Heart left ventricle (tissue), 16 donors: ENCODE measurements at places on chromosomes 7 and 10. TPM values are rescaled to one million over a fixed set of nuclear protein-coding genes. Genes with fewer than 3 reads are reported as not detected.
A peak's percentile ranks its signal among the peaks of the same experiment; 100 is the strongest.

DNA sequence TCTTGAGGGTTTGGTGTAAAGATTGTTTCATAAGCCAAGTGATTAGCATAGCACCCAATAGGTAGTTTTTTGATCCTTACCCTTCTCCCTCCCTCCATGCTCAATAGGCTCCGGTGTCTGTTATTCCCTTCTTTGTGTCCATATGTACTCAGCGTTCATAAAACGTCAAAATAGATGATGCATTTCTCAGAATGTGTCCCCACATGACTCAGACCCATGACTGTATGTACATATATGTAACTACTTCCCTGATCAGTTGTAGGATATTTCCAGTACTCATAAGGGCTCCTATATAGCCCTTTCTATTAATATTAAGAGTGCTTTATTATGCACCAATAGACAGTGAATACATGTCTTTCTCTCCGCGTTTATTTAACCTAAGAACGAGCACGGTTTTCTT lies 466.9 kb downstream of the KIF20B start:
- no peaks in the 10 kb centered on the region for H3K4me1 ChIP-seq
- DNase-seq = no peak
- H3K27ac ChIP-seq = no peak overlapping the region
- H3K27me3 ChIP-seq = no peaks in the 10 kb centered on the region

DNA sequence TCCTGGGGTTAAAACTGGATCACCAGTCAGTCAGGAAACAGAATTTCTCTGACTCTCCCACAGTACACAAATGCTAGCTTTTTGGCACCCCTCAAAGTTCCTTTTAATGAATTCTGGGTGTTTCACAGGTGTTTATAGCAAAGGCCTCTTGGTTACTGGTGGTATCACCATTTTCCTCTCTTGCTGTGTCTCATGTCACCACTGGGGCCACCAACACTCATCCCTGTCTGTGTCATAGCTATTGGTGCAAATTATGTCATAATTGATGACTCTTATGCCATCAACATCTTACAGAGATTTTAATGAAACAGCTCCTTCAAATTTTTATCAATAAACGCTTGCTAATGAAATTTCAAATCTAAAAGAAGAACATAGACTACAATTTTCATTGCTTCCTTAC lies 27.7 kb upstream of the OSBPL3 start:
- no peaks in the 10 kb centered on the region for H3K36me3 ChIP-seq
- no peak overlapping the region for H3K27ac ChIP-seq
- H3K4me1 ChIP-seq = no peaks in the 10 kb centered on the region
- H3K27me3 ChIP-seq = no peaks in the 10 kb centered on the region
- no peak overlapping the region for H3K4me3 ChIP-seq
- no peak for DNase-seq

- H3K4me1 ChIP-seq = no peaks in the 10 kb centered on the region
- no peaks in the 10 kb centered on the region for H3K27me3 ChIP-seq
- H3K27ac ChIP-seq = no peak overlapping the region
- no peak overlapping the region for H3K4me3 ChIP-seq
- no peaks in the 10 kb centered on the region for H3K36me3 ChIP-seq
- no peak for DNase-seq
Measured at GRCh38 chr10:75899816-75900390, 468.5 kb downstream of the LRMDA start.

- H3K27me3 ChIP-seq = peaks cover 17% of the 10 kb centered on the region
- H3K4me3 ChIP-seq = peak overlapping the region; percentile 63
- peaks cover 26% of the 10 kb centered on the region for H3K4me1 ChIP-seq
- DNase-seq = no peak
- no peaks in the 10 kb centered on the region for H3K36me3 ChIP-seq
- no peak overlapping the region for H3K27ac ChIP-seq
Measured at GRCh38 chr10:116271593-116272439, 1.2 kb downstream of the GFRA1 start.

GRCh38 chr10:98659951-98660350 lies 213.2 kb upstream of the HPS1 start:
- DNase-seq = no peak
- H3K27ac ChIP-seq = no peak overlapping the region
- no peaks in the 10 kb centered on the region for H3K27me3 ChIP-seq
- no peak overlapping the region for H3K4me3 ChIP-seq

DNA sequence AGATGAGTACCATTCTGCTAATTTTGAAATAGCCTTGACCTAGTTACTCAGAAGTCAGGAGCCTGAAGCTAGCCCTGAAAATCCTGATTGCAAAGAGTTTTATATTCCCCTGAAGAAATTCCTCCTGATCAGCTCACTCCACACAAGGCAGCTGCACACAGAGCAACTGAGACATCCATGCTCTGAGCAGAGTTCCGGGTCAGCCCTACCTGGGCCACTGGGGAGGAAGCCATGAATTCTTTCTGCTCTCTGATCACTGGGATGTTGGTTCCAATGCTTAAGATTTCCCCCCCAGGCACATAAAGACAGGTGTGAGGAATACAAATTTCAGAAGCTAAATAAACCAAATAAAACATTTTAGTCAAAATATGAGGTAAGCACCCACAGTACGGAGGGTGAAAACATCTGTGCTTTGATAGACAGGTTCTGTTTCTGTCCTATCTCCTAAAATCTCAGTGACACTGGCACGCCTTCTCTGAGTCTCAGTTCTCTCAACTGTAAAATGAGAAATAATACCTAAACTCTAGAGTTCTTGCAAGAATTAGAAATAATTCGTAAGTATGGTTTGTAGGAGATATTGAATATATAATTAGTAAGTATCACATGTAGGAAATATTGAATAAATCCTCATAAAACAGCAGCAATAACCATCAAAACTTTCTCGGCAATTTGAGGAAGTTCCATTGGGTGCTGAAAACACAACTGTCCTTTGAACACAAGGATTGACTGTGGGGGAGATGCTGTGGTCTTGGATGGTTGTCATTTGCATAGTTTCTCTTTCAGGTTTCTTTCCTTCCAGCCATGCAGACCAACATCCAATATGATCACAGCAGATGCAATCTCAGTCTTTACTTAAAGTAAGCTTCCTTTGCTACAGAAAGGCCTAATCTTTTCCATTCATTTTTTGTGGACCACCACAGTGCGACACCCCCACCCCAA lies 133.0 kb upstream of the TNS3 start:
- no peaks in the 10 kb centered on the region for H3K4me1 ChIP-seq
- no peak overlapping the region for H3K27ac ChIP-seq
- H3K27me3 ChIP-seq = no peaks in the 10 kb centered on the region

GRCh38 chr7:126436213-126436868 lies 816.4 kb downstream of the GRM8 start:
- H3K4me1 ChIP-seq = peaks cover 4% of the 10 kb centered on the region
- H3K27me3 ChIP-seq = no peaks in the 10 kb centered on the region
- no peak for DNase-seq
- peak overlapping the region; percentile 9 for H3K27ac ChIP-seq

- H3K36me3 ChIP-seq = no peaks in the 10 kb centered on the region
- no peak for DNase-seq
- H3K4me1 ChIP-seq = no peaks in the 10 kb centered on the region
- no peak overlapping the region for H3K4me3 ChIP-seq
- no peaks in the 10 kb centered on the region for H3K27me3 ChIP-seq
Measured at GRCh38 chr7:39375047-39375873, 190.9 kb upstream of the YAE1 start.

DNA sequence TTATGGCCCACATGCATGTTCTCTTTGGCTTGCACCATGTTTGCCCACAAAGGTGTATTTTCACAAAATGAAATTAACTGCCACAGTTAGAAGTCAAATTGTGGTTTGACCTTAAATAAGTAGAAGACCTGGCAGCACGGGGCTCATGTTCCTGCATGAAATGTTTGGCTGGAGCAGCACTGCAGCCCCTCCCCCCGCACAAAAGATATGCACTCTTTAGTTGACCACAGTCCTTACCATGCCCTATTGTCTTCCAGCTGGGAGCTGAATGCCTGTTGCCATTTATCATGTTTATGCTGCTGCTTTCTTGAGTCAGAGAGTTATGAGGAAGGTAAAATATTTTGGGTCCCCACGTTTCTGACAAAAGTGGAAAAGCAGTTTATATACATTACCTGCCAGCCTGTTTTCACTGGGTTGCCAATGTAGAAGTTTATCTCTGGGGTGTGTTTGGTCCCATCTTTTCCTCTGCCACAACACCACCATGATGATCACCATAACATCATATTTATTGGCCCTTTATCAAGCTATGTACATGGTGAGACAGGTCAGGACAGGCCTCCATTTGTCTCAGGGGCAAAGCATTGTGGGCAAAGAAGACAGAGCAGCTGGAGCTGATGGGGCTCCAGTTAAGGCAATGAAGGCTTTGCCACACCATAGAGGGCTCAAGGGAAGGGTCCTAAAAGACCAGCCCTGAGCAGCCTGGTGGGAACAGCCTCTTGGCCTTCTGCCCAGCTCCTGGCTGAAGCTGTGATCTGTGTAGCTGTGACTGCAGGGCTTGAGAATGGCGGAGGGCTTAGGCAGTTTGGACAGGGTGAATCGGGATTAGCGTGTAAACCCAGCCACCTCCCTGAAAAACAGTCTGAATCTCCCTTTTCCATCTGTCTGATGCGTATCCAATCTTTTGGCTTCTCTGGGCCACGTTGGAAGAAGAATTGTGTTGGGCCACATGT lies 5.4 kb downstream of the PRF1 start:
- no peaks in the 10 kb centered on the region for H3K4me1 ChIP-seq
- H3K4me3 ChIP-seq = no peak overlapping the region
- no peak overlapping the region for H3K27ac ChIP-seq
- no peaks in the 10 kb centered on the region for H3K27me3 ChIP-seq

- no peak for DNase-seq
- H3K27me3 ChIP-seq = no peaks in the 10 kb centered on the region
- H3K36me3 ChIP-seq = no peaks in the 10 kb centered on the region
- H3K4me1 ChIP-seq = no peaks in the 10 kb centered on the region
- H3K27ac ChIP-seq = no peak overlapping the region
Measured at GRCh38 chr10:93589648-93590562, 11.1 kb downstream of the RBP4 start.

Gene ERCC6
- 13.7 TPM for total RNA-seq

Gene NEUROD6
- total RNA-seq = not detected

Gene HOXA9
- 0.29 TPM for total RNA-seq

Gene CLEC5A
- 0.50 TPM for total RNA-seq

Gene KCNIP2
- 162 TPM for total RNA-seq

Gene INHBA
- 2.4 TPM for total RNA-seq
